Testis (tissue), 5 donors: ENCODE measurements at places on chromosomes 13 and 19.

- H3K27me3 ChIP-seq, result no peaks in the 10 kb centered on the region
- H3K36me3 ChIP-seq, result no peaks in the 10 kb centered on the region
- no peak overlapping the region for H3K27ac ChIP-seq
- no peaks in the 10 kb centered on the region for H3K4me1 ChIP-seq
- no peak for DNase-seq
- no peak overlapping the region for H3K4me3 ChIP-seq
Measured at GRCh38 chr13:26095338-26095737, 43.5 kb upstream of the SHISA2 start.

- H3K27ac ChIP-seq, result no peak overlapping the region
Measured at GRCh38 chr13:110486061-110486715, 75.3 kb downstream of the RAB20 start.

- no peak overlapping the region for H3K4me3 ChIP-seq
- no peak overlapping the region for H3K27ac ChIP-seq
- H3K27me3 ChIP-seq, result no peaks in the 10 kb centered on the region
- H3K36me3 ChIP-seq, result no peaks in the 10 kb centered on the region
- no peaks in the 10 kb centered on the region for H3K4me1 ChIP-seq
Measured at GRCh38 chr19:35293363-35293739, 1.4 kb downstream of the MAG start.

DNA sequence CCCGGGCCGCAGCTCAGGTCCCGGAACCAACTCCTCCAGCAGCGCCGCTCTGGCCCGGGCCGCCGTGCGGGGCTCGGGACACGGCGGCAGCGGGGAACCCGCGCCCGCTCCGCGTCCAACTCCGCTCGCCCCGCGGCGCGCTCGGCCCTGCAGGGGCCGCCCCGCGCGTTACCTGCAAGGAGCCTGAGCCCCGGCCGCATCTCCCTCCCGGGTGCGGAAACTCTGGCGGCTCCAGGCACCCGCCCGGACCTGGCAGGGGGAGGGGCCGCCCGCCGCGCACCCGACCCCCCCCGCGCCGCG is at the start of gene TMTC4:
Gene TMTC4, minus strand, starts transcription at position 224 of the 300 bp plus-strand sequence. CDS start 4,433 bp downstream, outside the sequence.
- H3K27me3 ChIP-seq, result no peaks in the 10 kb centered on the region
- no peaks in the 10 kb centered on the region for H3K36me3 ChIP-seq
- H3K4me3 ChIP-seq, result peak within 1 kb of the TSS; percentile 81
- no peak for DNase-seq

DNA sequence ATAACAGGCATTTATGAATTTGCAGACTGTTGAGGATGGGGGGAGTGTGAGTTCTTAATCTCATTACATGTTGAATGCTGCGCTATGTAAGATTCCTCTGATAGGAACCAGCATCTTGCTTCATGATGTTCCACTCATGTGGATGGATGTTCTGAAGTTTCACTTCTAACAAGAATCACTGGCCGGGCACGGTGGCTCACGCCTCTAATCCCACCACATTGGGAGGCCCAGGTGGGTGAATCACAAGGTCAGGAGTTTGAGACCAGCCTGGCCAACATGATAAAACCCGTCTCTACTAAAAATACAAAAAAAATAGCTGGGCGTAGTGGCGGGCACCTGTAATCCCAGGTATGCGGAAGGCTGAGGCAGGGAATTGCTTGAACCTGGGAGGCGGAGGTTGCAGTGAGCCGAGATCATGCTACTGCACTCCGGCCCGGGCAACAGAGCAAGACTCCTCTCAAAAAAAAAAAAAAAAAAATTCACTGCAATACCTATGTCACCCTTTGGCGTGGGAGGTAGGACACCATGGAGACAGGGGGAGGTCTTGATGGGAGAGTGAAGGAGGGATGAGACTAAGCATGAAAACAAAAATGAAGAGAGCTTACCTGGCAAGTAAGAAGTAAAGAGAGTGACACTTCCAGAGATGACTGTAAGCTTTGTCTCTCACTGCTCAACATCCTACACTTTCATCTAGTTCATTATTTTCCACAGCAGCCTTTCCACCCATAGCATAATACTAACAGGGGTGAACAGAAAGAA is 133.0 kb downstream of the DCT start:
- no peak for DNase-seq
- H3K4me1 ChIP-seq, result peaks cover 5% of the 10 kb centered on the region
- no peaks in the 10 kb centered on the region for H3K36me3 ChIP-seq
- H3K4me3 ChIP-seq, result no peak overlapping the region
- no peaks in the 10 kb centered on the region for H3K27me3 ChIP-seq
